Stimulated activated CD4-positive, alpha-beta T cell treated with anti-CD3 and anti-CD28 coated beads, Interleukin-15, amount 100 ng/mL, for 1 hour (primary cell): ENCODE measurements at places on chromosomes 3 and 15.

DNA sequence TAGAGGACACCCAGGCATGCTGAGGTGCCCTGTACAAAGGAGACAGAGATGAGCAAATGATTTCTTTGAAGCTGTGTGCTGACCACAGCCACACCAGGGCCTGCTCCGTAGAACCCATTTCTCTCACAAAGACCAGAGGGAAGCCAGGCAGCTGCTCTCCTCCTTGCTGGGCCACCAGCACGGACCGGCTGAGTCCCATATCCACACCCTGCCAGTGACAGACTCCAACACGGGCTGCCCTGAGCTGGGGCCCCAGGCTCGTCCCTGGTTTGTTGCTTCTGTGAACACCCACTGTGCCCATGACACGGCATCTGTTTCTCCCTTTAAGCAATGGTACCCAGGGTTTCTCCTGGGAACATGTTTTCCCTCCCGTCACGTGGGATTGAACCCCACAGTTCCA lies 284.5 kb downstream of the ADAMTS17 start:
- no peak for DNase-seq

DNA sequence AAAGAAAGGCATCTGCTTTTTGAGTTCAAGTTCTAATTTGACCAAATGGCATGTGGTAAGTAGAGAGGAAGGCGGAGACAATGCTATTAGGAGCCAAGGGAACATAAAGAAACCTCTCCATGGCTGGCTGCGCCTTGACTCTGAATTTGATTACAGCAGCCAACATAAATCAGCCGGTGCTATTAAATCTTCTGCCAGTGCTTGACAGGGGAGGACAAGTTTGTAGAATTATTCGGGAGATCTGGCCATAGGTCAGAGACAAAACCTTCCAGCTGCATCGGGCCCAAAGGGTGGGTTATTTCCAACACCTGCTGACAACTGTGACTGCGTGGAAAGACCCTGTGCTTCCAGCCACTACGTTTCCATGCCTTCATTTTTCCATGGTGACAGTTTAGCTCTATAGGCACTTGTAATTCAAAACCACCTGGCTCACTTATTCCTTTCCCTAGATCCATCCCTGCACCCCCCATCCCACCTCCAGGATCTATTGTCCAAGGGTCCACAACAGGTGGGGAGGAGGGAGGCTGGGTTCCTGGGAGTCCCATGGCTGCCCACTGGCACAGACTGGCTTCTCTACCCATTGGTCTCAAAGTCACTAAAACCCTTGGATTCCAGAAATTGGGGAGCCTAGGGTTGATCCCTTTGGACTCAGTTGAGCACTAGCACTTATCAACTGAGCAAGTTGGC lies 15.9 kb downstream of the COLQ start:
- DNase-seq, result no peak

DNA sequence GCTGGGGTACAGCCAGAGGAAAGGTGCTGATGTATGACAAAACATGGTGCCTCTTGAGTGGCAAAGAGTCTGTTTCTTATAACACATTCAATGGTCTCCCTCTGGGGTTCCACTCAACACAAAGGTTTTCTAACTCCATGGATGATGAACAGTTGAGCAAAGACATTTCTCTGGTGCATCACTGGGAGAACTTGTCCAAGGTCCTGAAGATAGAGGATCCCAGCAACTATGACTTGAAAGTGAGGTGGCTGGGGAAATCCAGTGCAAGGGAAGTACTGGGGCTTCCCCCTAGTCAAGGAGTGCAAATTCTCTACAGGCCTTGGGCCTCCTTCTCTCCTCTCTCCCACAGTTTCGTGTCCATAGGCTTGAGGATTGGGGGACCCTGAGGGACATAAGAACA lies 431.1 kb downstream of the WDR72 start:
- DNase-seq, result no peak

DNA sequence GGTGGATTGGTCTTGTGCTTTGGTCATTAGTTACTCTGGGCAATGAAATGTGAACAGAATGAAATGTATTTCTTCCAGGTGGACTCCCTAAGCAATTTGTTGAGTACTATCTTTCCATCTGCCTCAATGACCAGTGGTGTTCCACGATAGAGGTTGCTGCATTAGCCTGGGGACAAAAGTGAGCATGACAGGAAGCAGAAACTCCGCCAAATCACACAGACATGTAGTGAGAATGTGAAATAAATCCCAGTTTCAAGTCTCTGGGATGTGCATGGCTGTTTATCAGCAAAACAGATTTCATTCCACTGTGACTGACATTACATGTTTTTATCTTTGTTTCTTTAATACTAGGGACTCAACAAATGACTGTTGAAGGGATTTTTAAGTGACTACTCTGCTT lies 63.3 kb upstream of the DCBLD2 start:
- DNase-seq, result no peak

- no peak for DNase-seq
These were observed 1.6 kb downstream of the GMPPB start for GRCh38 chr3:49721896-49722781.

DNA sequence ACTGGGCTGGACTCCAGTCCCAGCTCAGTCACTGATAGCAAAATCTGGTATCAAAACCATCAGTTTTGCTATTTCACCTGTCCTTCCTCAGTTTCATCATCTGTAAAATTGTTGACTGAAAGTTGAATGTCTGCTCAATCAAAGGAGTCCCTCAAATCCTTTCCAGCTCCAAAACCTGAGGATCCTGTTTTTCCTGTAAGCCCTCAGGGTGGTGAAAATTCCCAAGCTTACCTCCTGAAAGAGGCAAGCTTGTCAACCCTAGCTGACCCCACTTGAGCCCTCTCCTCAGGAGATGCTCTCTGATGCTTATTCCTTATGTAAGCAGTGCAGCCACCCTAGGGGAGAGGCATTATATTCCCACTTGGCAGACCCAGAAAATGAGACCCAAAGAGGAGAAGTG lies 82.6 kb downstream of the HMG20A start:
- no peak for DNase-seq

DNA sequence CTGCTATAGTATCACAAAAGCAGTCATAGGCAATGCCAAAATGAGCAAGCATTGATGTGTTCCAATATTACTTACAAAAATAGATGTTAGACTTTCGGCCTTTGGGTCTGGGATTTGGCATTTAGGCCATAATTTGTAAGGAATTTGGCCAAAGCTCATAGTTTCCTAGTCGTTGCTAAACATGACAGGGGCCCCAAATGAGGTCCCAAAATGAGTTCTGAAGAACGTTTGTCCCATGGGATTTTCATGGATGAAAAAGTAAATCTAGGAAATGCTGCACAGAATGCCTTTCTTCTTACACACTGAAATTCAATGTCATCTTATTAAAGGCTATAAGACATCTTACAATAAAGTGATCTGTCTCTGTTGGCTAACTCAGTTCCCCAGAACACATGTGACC lies 456.0 kb downstream of the CNTN4 start:
- DNase-seq, result no peak

DNA sequence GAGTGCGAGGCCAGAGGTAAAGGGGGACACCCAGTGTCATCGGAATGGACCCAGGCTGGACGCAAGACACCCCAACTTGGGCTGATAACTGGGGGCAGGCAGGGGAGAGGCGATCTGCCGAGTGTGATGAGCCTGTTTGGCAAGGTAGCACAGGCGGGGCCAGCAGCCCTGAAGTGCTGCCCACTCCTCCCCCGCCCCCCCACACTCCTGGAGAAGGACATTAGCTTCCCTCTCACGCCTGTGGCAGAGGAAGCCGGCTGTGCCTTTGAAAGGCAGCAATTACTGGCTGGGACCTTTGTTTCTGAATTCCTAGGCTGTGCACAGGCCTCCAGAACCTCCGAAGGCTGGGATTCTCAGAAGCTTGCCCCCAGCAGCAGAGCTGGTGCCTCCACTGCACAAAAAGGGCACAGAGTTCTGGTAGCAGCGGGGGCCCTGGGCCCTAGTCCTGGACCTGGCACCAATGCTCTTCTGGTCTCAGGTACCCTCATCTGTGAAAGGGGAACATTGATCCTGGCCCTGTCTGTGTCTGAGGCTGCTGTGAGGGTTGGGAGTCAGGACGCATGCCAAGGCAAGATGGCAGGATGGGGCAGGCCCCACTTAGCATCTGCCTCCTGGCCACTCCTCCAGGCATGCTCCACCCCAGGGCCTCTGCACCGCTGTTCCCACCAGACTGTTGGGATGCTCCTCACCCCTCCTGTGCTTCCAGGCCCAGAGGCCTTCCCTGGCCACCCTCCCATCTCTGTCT lies 28.6 kb downstream of the IQSEC1 start:
- no peak for DNase-seq

GRCh38 chr3:170848292-170848917 lies 21.6 kb downstream of the RPL22L1 start:
- no peak for DNase-seq
